ENCODE measurements at places on chromosomes 4 and X.

DNA sequence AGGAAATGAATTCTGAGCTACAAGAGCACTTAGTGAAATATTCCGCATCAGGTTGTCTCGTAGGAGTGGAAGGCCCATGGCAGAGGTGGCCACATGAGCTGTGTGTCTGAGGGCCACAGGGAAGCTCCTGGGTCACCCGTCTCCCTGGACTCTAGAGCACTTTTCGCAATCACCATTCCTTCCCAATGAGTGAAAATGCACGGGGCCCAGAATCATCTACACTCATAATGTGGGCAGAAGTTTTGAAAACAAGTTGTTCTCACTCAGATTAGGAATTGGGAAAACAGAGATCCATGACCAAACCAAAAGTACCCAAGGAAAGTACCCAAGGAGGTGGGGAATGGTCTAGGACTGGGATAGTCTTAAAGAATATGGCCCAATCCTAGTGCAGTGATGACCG lies 94.4 kb downstream of the SCD5 start:
- DNase-seq: no peak

- no peak for DNase-seq
These were observed 23.4 kb upstream of the XK start for GRCh38 chrX:37662181-37662580.

GRCh38 chrX:131513159-131513914 lies 30.5 kb upstream of the OR13H1 start:
- no peak for DNase-seq

DNA sequence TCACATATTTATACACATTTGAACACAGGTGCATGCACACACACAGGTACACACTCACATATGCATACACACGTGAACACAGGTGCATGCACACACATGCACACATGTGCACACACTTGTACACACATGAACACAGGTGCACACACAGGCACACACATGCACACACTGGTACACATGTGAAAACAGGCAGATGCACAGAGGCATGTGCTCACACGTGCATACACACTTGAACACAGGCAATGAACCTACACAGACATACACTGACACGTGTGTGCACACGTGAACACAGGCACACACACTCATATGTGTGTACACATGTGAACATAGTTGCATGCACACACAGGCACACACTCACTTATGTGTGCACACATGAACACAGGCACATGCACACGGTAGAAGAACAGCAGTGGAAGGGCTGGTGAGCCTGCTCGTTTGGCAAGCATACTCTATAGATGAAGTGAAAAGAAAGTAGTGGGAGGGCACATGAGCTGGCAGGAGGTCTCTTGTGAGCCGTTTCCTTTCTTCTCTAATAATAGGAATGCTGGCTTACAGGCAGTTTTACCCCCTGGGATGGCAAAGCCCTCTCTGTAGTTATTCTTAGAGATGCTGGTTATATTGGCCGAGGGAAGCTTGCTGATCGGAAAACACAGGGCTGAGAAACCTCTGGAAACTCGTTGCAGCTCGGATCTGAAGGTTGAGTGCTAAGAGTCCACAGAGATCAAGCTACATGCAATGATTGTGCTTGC lies 279.6 kb upstream of the CLNK start:
- no peak for DNase-seq

DNA sequence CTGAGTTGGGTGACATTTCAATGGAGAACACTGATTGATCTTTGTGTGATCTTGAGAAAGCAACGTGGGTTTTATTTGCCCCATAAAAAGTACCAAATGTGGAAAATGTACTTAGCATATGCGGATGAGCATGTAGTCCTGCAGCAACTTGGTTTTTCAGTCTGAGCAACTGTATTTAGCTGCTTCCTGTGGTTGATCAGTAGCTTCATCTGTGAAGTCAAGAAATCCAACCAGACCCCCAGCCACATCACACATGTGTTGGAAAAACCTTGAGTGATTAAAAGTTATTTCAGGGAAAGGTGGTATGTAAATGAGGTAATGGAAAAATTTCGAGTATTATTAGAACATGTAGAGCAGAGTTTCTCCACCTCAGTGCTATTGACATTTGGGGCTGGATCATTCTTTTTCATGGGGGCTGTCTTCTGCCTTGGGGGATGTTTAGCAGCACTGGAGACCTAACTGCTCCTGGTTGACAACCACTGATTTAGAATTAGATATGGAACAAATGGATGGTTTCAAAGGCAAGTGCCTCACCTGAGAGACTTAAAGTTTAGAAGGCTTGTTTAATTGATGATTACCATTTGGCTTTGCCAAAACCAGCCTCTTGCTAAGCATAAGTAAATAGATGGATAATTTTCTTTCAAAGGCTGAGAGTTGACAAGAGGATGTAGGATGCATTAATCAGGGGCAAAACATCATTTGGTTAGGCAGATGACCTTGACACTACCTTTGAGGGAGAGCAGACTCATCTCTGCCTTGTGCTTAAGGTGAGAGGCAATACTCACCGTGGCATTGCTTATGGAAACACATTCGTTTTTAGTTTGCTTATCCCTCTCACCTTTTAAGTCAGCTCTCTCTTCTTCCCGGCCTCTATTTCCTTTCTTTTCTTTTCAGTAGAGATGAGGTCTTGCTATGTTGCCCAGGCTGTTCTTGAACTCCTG lies 193.0 kb upstream of the RPS6KA3 start:
- DNase-seq: no peak

- DNase-seq: no peak
These were observed 117.8 kb upstream of the SPRY1 start for GRCh38 chr4:123278755-123279154.

- DNase-seq: no peak
These were observed 123.4 kb downstream of the ASB9 start for GRCh38 chrX:15146515-15146914.

- no peak for DNase-seq
These were observed 91.1 kb upstream of the VEGFC start for GRCh38 chr4:176883681-176884418.
